ENCODE measurements at places on chromosomes 7 and 10.

- no peak for DNase-seq
Observed at GRCh38 chr10:69497611-69498390, 46.5 kb downstream of the TSPAN15 start.

DNA sequence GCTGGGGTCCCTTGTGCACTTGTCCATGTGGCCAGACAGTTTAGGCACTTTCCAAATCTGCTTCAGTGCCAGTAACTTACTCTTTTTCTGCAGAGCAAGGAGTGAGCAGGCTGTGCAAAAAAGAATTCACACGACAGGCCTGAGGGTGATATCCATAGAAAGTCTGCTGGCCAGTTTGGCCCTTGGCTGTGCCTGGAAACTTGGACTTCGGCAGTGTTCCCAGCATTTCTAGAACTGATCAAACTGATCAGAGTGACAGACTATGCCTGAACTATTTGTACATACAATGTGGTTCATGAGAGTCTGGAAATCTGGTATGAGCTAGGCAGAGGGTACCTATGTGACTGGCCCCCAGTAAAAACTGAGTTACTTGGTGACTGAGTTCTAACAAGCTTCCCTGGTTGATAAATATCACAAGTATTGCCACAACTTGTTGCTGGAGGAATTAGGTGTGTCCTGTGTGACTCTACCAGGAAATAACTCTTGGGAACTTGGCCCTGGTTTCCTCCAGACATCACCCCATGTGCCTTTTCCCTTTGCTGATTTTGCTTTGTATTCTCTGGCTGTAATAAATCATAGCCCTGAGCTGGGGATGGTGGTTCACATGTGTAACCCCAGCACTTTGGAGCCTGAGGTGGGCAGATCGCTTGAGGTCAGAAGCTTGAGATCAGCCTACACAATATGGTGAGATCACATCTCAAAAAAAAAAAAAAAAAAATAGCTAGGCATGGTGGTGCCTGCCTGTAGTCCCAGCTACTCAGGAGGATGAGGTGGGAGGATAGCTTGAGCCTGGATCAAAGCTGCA is 3.3 kb upstream of the DENND10 start:
- DNase-seq: peak; percentile 33

DNA sequence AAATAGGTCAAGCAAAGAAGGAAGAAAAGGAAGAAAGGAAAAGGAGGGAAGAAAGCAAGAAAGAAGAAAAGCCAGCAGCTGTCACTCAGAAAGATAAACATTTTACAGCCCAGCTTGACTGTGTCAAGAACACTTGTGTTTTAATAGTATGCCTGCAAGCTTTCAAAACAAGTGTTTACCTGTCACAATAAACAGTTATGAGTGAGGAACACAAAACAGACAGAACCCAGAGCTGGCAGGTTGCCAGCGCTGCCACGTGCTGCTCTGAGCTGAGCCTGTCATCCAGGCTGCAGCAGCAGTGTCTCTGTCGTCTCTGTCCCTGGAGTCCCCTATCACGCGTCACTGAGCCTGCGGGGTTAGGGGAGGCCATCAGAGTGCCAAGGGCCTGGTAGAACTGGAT is 827.6 kb upstream of the AUTS2 start:
- DNase-seq: no peak

DNA sequence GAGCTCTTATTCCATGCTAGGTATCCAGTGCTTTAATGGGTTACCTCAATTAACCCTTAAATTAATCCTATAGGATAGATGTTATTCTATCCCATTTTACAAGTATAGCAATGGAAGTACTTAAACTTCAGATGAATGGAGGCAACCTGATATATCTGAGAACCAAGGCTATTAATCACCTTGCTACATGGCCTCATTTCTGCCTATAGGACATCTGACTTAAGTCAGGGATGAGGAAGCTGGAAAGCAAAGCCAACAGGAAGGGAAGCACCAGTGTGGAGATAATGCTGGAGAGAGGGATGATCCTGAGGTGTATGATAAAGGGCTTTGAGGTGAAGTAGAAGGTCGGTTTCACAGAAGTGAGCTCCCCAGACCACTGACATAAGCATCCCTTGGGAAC is 132.3 kb downstream of the CHN2 start:
- DNase-seq: no peak

- DNase-seq: no peak
Observed at GRCh38 chr10:58556516-58557165, 44.0 kb downstream of the BICC1 start.

GRCh38 chr7:11009631-11010030 is 36.0 kb downstream of the PHF14 start:
- no peak for DNase-seq

GRCh38 chr7:102215256-102215655 is 71.4 kb upstream of the SH2B2 start:
- no peak for DNase-seq

DNA sequence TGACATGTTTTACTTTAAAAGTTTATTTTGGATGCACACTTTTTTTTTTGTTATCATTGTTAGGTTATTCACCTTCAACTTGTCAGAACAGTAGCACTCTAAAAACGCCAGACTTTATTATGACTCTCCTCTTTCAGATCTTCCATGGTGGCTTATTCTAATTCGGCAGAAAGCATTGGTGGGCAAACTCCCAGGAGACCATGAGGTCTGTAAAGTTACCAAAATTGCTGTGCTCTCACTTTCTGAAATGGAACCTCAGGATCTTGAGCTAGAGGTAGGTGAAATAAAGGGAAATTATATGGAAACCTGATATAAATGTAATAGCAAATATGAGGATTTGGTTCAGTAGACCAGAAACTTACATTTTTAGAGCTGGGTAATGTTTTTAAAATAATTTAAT is 55.6 kb downstream of the INPP5F start:
- DNase-seq: no peak

DNA sequence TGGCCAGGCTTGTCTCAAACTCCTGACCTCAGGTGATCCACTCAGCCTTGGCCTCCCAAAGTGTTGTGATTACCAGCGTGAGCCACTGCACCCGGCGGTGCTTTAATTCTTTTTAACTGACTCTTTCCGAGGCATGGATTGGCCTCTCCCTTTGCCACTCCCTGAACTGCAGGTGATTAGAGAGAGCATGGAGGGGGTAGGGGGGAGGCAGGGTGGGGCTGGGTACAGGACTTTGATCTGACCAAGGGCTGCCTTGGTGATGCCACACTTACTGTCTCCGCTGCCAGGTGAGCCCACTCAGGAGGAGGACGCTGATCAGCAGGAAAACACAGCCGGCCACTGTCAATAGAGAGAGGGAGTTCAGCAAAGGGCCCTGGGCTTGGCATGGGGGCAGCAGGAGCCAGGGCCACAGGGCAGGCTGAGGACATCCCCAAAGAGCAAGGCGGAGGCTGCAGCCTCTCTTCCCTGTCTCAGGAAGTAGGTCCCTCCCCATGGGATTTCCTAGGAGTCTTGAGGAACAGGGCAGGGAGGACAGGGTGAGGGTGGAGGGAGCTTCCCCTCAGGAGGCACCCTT is 40.5 kb upstream of the IL15RA start:
- no peak for DNase-seq

DNA sequence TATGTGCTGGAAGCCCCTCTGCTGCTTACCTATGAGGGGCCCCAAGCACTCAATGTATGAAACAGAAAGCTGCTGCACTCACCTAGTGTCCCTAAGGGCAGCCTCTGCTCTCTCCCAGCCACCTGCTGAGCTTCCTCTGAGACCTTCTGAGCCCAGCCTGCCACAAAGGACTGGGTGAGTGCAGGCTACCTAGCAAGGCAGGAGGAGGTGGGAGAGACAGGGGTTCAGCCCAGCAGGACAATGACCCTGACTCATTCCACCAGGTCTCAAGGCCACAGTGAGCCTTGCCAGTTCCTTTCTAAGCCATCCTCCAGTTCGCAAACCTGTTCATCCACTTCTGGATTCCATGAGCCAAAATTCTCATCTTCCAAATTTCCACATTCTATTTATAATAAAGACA is 16.3 kb downstream of the VOPP1 start:
- DNase-seq: no peak

DNA sequence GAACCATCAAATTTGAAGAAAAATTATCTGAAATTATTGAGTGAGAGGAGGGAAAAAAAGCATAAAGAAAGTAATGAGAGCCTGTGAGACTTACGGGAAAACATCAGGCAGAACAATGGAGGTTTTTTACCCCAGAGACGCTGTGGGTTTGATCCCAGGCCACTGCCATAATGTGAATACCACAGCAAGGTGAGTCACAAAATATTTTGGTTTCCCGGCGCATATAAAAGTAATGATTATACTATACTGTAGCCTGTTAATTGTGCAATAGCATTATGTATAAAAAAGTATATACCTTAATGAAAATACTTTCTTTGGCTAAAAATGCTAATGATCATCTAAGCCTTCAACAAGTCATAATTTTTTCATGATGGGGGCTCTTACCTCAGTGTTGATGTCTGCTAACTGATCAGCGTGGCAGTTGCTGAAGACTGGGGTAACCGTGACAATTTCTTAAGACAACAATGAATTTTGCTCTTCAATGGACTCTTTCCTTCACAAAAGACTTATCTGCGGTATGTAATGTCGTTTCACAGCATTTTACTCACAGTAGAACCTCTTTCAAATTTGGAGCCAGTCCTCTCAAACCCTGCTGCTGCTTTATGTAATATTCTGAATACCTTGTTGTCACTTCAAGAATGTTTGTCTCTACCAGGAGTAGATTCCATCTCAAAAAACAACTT is 97.0 kb upstream of the FAM20C start:
- DNase-seq: no peak

DNA sequence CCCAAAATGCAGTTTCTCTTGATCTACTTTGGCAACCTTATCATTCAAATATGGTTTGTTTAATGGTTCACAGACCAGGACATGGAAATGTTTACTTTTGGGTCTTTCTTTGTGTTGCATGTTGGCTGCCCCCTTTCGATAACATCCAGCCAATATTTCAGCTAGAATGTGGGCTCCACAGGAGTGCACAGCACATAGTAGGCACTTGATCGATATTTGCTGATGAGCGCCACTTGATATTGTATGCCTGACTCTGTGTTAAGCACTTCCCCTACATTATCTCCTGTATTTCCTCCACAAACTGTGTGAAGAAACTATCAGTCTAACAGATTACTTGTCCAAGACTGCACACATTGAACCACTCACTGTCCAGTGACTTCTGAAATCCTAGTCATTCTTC is 60.2 kb downstream of the SMURF1 start:
- DNase-seq: no peak

DNA sequence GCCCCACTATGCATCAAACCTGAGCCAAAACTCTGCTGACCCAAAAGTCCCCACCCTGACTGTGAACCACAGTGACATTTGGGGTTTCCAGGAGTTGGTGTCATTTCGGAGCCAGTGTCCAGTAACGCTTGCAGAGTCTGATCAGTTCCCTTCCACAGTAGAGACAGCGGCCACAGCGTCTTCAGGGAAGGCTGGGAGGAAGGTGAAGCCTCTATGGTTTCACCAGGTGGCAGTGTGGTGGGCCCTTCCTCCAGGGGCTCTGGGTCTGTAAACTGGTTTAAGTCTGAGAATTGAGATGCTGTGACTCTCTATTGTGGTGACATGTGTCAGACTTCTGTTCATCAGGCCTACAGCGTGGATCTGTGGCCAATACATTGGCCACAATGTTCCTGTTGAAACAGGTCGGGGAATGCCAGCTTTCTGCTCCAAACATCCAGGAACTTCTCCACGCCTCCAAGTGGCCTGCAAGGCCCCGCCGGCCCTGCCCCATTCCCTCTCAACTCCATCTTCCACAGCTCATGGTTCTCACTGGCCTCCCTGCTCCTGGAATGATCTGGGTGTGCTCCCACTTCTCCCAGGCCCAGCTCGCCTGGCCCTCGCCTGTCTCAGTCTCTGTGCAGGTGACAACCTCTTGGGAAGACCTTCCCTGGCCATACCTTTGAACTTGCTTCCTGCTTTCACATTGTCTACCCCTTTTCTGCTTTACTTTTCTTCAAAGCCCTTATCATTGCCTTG is 124.5 kb upstream of the FAM20C start:
- peak; percentile 23 for DNase-seq

DNA sequence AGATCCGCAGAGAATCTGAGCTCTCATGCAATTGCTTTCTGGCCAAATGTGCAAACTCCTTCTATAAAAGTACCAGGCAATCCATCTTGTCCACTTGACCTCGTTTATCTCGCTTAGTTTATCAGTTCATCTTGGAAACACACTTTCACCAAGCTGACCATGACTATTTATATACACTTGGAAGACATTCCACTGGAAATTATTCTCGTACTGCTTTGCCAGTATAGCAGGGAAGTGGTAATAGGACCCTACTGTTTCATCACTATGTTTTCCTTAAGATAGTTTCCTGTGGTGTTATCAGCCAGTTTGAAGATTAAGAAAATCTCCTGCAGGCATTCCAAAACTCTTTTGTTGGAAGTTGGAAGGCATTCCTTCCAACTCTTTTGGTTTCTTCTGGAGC is 115.3 kb upstream of the FAM171A1 start:
- DNase-seq: no peak

- DNase-seq: no peak
Observed at GRCh38 chr7:101237206-101238067, at the start of gene CLDN15. CLDN15 (minus strand) TSS chr7:101237802; CDS start chr7:101237581, 221 bp downstream.

- DNase-seq: no peak
Observed at GRCh38 chr10:1403508-1404322, 333.6 kb downstream of the ADARB2 start.

DNA sequence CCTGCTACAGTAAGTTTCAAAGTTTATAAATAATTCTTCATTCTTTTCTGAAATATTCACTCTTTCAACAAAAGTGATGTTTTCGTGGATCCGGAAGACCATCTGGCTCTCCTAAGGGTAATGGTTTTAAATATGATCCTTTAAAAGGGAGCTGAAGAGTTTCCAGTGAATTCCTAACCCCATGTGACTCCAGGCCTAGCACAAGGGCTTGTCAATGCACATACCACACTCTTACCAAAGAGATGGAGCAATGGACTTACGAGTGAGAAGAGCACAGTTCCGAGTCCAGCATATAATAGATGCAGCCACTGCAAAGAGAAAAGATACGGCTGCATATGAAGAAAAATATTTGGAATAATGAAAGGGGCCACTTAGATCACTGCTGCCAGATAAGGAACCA is 32.1 kb upstream of the GATAD1 start:
- DNase-seq: no peak

GRCh38 chr7:159139639-159140038 is 5.0 kb downstream of the VIPR2 start:
- DNase-seq: no peak

DNA sequence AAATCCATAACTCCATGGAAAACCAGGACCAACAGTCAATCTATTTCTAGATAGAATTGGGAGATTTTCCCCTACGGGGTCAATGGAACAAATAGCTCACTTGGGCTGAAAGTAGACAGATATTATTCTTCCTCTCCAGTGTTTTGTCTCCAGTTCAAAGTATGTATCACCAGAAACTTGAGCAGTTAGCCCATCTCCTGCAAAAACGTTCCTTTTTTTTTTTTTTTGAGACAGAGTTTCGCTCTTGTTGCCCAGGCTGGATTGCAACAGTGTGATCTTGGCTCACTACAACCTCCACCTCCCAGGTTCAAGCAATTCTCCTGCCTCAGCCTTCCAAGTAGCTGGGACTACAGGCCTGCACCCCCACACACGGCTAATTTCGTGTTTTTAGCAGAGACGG is 390.0 kb upstream of the AUTS2 start:
- no peak for DNase-seq

DNA sequence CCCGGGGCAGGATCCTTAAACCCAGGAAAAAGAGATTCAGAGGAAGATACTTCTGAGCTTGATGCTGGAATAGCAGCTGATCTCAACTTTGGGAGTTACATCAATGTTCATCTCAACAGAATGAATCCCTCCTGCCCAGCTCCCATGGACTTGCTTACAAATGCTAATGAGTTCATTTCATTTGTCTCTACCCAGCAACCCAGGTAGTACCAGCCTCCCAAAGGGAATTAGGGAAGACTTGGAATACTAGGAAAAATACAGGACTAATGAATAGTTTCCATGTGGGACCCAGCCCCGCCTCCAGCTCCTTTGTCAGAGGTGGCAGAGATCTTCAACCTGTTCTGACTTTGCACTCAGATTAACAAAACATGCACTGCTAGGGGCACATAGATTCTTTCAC is 22.1 kb upstream of the TCF7L2 start:
- DNase-seq: no peak
